ENCODE measurements at places on chromosomes 13 and 19.

GRCh38 chr13:106159295-106160195, 375.9 kb downstream of the EFNB2 start:
- DNase-seq: no peak

DNA sequence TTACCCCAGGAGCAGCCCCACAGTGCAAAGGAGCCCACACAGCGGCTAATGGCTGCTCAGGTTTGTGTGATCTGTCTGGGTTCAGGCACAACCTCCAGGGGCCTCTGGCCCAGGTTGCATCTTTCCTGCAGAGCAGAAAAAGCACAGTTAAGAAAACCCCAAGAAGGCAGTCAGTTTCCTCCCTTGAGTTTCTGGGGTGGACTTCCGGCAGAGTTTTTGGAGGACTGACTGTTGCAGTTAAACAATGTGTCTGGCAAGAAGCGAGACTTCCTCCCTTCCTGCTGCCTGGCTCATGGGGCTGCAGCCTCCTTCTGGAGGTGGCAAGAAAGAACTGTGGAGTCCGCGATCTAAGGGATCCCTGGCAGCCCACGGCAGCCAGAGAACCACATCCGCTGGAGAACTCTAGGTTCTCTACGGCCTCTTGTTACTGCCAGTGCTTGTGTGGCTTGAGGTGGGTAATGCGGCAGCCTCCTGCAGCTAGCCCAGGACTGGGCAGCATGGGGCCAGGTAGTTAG, 114.4 kb downstream of the ZDHHC20 start:
- DNase-seq: no peak

DNA sequence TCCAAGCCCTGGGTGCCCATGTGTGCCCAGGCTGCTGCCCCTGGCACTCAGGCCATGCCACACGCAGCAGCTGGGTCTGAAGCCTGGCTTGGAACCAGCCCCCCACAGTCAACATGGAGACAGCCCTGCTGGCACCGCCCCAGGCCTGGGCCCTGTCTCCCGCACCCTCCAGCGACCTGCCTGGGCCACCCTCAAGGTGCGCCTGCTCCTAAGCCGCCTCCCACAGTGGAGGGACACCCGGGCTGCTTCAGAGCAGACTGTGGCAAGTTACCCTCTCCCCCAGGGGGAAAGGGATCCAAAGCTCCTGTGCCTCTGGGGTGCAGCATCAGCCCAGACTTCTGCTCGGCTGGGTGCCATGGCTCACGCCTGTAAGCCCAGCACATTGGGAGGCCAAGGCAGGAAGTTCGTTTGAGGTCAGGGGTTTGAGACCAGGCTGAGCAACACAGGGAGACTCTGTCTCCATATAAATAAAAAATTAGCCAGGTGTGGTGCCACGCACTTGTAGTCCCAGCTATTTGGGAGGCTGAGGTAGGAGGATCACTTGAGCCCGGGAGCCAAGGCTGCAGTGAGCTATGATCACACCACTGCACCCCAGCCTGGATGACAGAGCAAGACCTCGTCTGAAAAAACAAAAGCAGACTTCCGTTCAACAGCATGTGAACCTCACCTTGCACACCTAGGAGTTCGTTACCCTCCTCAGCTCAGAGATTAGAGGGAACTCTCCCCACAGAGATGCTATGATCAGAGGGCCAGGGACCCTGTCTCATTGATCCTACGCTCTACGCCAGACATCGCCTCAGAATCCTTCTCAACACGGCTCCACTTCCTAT, 15.6 kb downstream of the ELL start:
- DNase-seq: no peak

DNA sequence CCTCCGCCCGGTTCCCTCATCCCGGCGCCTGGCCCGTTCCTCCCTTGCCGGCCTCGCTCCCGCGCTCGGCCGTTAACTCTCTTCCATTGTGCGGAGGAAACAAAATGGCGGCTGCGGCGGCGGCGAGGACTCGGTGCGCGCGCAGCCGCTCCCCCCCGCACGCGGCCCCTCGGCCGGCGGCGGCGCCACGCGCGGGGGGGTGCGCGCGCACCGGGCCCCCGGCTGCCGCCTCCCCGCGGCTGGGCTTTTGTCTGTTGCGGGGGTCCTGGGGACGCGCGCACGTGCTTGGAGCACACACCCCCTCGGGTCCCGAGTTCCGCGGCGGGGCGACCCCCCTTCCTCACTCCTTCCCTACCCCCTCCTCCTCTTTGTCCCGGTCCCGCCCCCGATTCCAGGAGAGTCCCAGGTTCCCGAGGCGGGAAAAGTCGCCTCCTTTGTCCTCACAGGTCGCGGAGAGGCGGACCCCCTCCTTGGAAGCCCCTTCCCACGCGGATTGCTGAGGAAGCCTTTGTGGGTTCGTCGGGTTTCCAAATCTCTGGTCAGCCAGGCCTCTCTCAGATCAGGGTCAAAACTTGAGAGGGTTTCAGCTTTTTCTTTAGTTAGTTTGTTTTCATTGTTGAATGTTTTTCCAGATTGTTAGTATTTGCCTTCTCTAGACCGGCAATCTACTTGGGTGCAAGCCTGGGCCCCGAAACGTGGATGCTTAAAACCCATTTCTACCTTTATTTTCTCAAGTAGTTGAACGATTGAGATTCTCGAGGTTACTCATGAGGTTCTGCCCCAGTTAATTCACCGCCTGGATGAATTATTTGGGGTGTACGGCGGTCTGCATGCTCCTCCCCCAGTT, 687 bp downstream of the ILF3 start:
- peak; percentile 28 for DNase-seq

DNA sequence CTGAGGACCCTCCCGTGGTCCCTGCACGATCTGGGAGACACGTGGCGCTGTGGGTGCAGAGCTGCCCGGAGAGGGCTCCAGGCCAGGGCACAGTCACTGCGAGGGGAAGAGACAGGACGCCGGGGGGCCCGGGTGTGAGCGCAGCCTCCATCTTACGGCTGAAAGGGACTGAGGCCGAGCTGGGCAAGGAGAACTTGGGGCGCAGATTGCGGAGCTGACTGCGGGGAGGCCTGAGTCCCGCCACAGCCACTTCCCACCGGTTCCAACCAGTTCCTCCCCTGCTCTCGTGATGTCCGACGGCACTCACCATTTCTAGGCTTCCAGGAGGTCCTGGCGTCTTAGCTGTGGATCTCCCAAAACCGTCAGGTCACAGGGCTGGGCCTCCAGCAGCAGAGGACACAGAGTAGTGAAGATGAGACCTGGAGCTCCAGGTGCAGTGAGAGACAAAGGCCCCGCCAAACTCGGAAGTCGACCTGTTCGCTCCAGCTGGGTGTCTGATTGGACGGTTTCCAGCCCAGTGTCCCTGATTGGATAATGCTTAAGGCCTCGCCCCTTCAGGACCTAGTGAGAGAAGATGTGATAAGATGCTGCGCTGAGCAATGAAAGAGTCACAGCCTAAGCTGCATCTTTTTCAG, 4.8 kb upstream of the ZNF253 start:
- peak; percentile 13 for DNase-seq

DNA sequence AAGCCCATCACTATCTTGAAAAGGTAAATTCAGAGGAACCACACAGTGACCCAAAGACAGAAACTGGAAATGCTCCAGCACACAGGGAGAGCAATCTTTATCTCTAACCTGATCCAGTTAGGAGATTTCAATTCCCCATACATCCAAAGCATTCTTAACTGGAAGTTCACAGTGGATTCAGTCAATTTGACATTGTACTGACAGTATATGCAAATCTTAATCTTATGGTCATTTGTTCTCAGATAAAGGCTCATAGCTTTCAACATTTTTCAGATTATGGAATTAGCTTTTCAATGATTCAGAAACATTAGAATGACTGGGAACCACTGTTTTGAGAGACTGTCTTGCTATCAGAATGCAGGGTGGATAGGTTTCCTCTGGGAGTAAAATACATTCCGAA, 1455.6 kb downstream of the OLFM4 start:
- DNase-seq: no peak

DNA sequence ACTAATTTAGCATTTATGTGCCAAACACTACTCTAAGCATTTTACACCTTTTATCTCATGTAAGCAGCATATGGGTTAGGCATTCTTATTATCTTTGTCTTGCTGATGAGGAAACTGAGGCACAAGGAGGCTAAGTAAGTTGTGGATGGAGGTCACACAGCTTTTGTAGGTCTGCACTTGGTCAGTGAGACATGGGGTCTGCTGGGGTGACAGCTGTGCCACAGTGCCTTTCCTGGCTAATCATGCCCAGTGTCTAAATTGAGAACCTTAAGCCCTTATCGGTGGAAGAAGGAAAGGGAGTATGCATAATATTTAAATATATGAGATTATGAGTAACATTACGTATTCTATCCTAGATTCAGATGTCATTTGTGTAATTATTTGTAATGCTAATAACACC, 226.2 kb downstream of the GGACT start:
- no peak for DNase-seq

- no peak for DNase-seq
These were observed 15.7 kb downstream of the RASA3 start for GRCh38 chr13:114116734-114117133.

- DNase-seq: no peak
These were observed 11.9 kb upstream of the SCN1B start for GRCh38 chr19:35018379-35018778.

DNA sequence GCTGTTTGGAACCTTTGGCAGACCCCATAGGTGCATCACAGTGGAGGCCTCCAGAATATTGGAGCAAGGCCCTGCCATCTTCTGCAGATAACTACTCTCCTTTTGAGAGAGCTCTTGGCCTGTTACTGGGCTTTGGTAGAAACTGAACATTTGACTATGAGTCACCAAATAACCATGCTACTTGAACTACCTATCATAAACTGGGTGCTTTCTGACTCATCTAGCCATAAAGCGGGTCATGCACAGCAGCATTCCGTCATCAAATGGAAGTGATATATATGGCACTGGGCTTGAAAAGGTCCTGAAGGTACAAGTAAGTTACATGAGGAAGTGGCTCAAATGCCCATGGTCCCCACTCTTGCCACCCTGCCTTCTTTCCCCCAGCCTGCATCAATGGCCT, 782.5 kb upstream of the SLITRK6 start:
- no peak for DNase-seq

GRCh38 chr19:12668932-12669269, 2.3 kb downstream of the WDR83 start:
- no peak for DNase-seq

DNA sequence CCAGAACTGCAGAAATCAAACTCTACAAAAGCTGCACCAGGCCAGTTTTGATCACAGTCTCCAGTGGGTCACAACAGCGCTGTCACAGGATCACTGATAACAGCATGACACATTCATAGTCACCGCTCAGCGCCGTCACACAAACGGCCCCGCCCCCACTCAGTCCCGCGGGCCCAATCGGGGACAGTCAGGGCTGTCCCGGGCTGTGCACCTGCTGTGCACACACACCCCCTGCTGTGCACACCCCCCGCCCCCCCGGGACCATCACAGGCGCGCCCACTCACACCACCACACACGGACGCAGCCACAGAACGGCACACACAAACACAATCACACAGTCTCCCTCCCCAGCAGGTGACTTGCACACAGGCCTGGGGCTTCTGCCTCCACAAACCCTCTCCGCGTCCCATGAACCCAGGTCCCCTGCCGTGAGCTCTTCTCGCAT, 435 bp upstream of the ZNF382 start:
- DNase-seq: peak; percentile 72

GRCh38 chr13:60494296-60494695, 97.3 kb downstream of the TDRD3 start:
- no peak for DNase-seq

DNA sequence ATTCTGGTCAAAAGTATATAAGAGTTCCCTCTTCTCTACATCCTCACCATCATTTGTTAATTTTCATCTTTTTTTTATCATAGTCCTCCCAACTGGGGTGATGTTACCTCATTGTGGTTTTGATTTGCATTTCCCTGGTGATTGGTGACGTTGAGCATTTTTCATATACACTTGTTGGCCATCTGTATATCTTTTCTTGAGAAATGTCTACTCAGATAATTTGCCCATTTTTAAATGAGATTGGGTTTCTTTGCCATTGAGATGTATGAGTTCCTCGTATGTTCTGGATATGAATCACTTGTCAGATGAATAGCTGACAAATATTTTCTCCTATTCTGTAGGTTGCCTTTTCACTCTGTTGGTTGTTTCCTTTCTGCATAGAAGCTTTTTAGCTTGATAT, 2.4 kb downstream of the CD33 start:
- no peak for DNase-seq

DNA sequence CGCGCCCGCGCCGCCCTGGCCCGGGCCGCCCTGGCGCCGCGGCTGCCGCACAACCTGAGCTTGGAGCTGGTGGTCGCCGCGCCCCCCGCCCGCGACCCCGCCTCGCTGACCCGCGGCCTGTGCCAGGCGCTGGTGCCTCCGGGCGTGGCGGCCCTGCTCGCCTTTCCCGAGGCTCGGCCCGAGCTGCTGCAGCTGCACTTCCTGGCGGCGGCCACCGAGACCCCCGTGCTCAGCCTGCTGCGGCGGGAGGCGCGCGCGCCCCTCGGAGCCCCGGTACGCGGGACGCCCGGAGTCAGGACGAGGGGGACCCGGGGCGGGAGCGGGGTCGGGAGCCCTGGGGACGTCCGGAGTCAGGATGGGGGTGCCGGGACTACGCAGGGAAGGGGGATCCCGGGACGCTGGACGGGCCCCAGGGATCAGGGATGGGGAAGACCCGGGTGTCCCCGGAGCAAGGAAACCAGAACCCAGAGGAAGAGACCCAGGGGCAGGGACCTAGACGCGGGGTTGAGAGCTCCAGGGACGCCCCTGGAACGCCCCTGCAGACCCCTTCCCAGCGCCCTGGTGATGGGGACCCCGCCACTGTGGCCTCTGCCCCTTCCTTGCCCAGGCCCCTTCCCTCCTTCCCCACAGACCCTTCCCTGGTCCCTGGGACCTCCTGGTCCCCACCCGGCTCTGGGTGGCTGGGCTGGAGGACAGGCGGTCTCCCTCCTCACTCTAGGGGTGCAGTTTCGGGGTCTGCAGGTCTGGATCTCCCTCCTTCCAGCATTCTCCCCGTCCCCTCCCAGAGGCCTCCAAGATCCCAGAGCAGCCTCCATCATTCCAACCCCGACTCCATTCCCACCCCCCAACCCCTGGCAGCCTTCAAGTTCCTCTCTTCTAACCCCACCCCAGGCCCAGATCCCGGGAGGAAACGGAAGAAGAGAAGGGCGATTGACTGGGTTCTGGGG, 645 bp downstream of the GRIN3B start:
- no peak for DNase-seq

- DNase-seq: no peak
These were observed 1060.0 kb upstream of the MIR17HG start for GRCh38 chr13:90287521-90287920.

- no peak for DNase-seq
These were observed 73.4 kb downstream of the MBNL2 start for GRCh38 chr13:97295283-97296182.

DNA sequence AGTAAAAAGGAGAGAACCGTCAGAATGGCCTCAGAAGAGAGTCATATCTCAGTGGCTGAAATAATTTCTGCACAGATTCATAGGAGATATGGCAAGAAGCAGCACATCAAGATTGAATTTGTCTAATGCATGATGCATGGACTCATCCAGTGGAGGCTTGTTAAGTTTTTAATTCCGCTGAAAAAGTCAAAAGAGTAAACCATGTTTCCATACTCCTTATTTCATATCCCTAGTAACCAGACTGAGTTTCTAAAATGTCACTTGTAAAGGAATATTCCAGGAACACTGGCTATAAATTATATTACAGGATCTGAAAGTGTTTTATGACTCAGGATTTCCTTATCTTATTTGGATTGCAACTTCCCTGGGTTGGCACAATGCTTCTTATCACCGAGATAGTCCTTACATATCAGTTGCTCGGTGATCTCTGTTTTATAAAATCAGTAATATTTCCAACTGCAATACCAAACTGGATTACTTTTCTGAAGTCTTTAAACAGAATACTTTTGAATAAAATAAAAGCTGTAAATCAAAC, 180.2 kb upstream of the TSC22D1 start:
- no peak for DNase-seq

- no peak for DNase-seq
These were observed 211.8 kb downstream of the UQCRFS1 start for GRCh38 chr19:29001141-29001581.

GRCh38 chr19:7674010-7675005, 2.6 kb upstream of the MCEMP1 start:
- DNase-seq: no peak

Measured in stimulated activated CD4-positive, alpha-beta T cell treated with anti-CD3 and anti-CD28 coated beads, TNF-alpha, amount 100 ng/mL, for 1 hour (primary cell).